Naive thymus-derived CD4-positive, alpha-beta T cell (primary cell): ENCODE measurements at places on chromosomes 5 and 9.

DNA sequence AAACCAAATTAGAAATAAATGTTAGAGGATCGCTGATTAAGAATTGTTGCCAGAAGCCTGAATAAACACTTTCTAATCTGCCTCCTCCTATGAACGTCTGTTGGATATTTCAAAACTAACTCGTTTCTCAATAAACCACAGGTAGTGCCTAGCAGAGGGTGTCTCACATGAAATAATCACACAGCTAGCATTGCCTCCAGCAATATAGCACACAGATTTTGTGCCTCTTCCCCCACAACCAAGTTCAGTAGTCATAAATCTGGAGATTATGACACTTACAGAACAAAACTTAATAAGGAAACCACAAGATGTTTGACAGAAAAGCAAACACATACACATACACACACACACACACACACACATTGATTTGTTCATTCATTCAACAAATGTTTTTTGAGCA, 173.2 kb upstream of the CDH10 start:
- H3K27me3 ChIP-seq, result no peaks in the 10 kb centered on the region
- no peak overlapping the region for H3K27ac ChIP-seq
- H3K4me3 ChIP-seq, result no peak overlapping the region
- no peak for DNase-seq
- H3K4me1 ChIP-seq, result no peaks in the 10 kb centered on the region

DNA sequence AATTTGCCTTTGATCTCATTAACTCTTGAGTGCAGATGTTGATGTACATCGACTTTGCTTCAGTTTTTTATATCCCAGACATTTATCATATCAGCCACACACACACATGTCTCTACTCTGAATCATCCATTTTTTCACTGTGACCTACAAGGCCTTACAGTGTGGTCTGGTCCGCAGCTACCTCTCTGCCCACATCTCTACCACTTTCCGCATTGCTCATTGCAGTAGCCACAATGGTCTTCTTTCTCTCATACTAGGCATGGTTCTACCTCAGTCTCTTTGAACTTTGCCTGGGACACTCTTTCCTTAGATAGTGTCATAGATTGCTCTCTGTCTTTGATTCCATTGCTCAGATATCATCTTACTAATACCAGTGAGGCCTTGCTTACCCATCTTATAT, 87.9 kb upstream of the FSD1L start:
- H3K36me3 ChIP-seq, result peaks cover 11% of the 10 kb centered on the region
- no peak overlapping the region for H3K4me3 ChIP-seq
- no peak for DNase-seq
- no peaks in the 10 kb centered on the region for H3K27me3 ChIP-seq
- no peak overlapping the region for H3K27ac ChIP-seq

GRCh38 chr5:73922224-73922623, 296.2 kb downstream of the ARHGEF28 start:
- no peak overlapping the region for H3K4me3 ChIP-seq
- no peaks in the 10 kb centered on the region for H3K4me1 ChIP-seq
- no peaks in the 10 kb centered on the region for H3K27me3 ChIP-seq
- no peak overlapping the region for H3K27ac ChIP-seq
- no peak for DNase-seq

- no peak overlapping the region for H3K4me3 ChIP-seq
- no peaks in the 10 kb centered on the region for H3K36me3 ChIP-seq
- no peak overlapping the region for H3K27ac ChIP-seq
- H3K4me1 ChIP-seq, result no peaks in the 10 kb centered on the region
- H3K27me3 ChIP-seq, result no peaks in the 10 kb centered on the region
Measured at GRCh38 chr5:3512361-3513095, 83.1 kb upstream of the IRX1 start.

DNA sequence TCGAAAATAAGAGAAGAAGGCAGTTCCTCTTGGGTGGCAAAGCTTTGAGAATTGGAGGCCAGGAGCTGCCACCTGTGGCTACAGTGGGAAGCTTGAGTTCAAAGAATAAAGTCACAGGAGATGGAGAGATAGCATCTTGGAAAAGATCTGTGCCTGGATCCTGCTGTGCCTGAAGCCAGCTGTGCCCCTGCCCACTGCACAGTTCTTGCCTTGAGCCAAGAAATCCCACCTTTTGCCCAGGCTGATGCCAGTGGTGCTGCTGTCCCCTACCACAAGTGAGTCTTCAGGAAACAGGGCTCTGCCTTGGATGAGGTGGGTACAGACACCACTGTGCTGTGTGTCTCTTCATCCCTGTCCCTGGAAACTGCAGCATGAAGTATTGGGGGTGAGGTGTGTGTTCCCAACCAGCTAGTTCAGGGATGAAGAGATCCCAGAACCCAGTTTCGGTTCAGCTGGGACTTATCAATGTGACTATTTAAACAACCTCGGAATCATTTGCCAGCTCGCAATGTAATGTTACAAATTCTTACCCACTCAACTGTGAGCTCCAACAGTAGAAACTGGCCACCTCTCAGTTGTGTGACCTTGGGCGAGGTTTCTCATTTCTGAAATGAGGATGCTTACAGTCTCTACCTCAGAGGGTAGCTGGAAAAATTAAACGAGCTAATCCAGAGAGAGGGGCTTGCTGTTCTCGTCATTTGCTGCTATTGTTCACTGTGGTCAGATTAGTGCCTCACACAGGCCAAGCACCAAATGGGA, 5.9 kb downstream of the IER5L start:
- H3K36me3 ChIP-seq, result no peaks in the 10 kb centered on the region
- H3K4me1 ChIP-seq, result no peaks in the 10 kb centered on the region
- H3K4me3 ChIP-seq, result no peak overlapping the region

GRCh38 chr5:33230467-33231078, 210.2 kb upstream of the TARS1 start:
- H3K27me3 ChIP-seq, result no peaks in the 10 kb centered on the region
- no peak overlapping the region for H3K4me3 ChIP-seq
- H3K36me3 ChIP-seq, result no peaks in the 10 kb centered on the region
- no peak for DNase-seq

DNA sequence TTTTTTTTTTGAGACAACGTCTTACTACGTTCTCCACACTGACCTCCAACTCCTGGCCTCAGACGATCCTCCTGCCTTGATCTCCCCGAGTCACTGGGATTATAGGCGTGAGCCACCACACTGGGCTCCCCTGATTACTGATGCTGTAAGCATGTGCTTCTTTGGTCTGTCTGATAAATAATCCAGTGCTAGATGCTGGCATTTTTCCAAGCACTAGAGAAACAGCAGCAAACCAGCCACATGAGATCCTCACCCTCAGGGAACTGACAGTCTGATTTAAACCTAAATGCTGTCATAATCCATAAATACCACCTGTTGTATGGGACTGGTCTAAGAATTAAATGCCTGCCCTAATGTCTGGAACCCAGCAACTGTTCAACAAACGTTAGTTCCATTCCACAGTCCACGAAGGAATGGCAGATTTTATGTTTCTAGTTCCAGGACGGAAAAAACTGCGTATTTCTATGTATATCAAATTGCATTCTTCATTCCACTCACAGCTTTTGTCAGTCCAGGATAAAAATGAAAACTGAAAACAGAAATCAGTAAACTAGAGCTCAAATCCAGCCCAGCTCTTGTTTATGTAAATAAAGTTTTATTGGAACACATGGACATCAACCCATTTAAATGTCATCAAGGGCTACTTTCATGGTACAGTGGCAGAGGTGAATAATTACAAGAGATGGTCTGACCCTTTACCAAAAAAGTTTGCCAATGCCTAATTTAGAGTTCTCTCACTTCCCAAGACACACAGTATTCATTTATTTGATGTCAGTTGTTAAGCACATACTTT, 20.1 kb downstream of the SLC35D2 start:
- H3K27me3 ChIP-seq, result no peaks in the 10 kb centered on the region
- H3K36me3 ChIP-seq, result peaks cover 3% of the 10 kb centered on the region
- H3K27ac ChIP-seq, result no peak overlapping the region
- no peaks in the 10 kb centered on the region for H3K4me1 ChIP-seq

- no peaks in the 10 kb centered on the region for H3K36me3 ChIP-seq
- H3K27ac ChIP-seq, result no peak overlapping the region
- no peak overlapping the region for H3K4me3 ChIP-seq
- no peaks in the 10 kb centered on the region for H3K27me3 ChIP-seq
Measured at GRCh38 chr5:116765441-116765840, 190.8 kb upstream of the SEMA6A start.

GRCh38 chr5:112907166-112907631, 14.8 kb downstream of the REEP5 start:
- H3K4me3 ChIP-seq, result no peak overlapping the region
- no peaks in the 10 kb centered on the region for H3K27me3 ChIP-seq
- DNase-seq, result no peak
- no peak overlapping the region for H3K27ac ChIP-seq
- H3K36me3 ChIP-seq, result no peaks in the 10 kb centered on the region

DNA sequence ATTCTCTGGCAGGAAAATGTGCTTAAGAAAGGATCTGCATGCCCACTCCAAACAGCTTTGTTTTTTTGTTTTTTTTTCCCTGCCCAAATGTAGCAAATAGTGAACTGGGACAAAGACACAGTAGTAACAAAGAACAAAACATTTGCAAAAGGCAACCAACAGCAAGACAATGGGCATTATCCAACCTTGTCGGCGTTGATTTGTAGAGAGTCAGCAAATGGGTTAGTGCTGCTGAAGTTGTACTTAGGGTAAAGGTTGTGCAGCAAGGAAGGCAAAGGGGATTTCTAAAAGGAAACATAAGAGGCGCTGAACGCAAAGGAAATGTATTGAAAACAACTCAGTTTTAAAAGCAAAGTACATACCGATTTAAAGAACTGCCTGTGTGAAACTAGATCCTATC, 136.2 kb downstream of the MPDZ start:
- H3K36me3 ChIP-seq, result no peaks in the 10 kb centered on the region
- H3K4me1 ChIP-seq, result no peaks in the 10 kb centered on the region
- no peak overlapping the region for H3K27ac ChIP-seq
- DNase-seq, result no peak
- H3K4me3 ChIP-seq, result no peak overlapping the region
